H9 (cell line): ENCODE measurements at places on chromosomes 6 and 20.

GRCh38 chr6:121426686-121427085 lies 8.8 kb upstream of the GJA1 start:
- no peak for DNase-seq

GRCh38 chr6:138206862-138207261 lies 11.4 kb downstream of the PBOV1 start:
- no peak for DNase-seq

DNA sequence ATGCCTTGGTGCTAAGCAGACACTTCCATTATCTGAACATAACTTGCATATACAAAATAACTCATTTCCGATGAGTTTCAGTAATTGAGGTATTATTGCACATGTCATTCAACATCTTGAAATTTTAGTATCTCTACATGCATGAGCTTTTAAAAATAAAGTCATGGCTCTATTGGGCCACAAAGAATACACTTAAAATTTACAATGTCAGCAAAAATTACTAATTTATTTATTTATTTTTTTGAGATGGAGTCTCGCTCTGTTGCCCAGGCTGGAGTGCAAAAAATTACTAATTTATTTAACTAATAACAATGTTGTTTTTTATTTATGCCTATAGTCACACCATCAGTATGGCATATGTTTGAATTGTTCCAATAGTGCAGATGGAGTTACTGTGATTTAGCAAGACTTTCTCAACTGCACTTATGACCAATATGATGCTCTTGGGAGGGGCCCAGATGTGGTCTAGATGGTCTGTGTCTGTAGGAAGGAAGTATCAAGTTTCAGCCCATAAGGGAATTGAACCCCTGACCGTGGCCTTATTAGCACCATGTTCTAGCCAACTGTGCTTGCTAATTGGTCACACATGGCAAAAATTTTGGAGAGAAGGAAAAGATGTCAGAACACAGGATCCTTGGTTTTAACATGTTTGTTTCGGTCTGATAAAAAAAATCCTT lies 370.7 kb upstream of the TSHZ2 start:
- DNase-seq: no peak

DNA sequence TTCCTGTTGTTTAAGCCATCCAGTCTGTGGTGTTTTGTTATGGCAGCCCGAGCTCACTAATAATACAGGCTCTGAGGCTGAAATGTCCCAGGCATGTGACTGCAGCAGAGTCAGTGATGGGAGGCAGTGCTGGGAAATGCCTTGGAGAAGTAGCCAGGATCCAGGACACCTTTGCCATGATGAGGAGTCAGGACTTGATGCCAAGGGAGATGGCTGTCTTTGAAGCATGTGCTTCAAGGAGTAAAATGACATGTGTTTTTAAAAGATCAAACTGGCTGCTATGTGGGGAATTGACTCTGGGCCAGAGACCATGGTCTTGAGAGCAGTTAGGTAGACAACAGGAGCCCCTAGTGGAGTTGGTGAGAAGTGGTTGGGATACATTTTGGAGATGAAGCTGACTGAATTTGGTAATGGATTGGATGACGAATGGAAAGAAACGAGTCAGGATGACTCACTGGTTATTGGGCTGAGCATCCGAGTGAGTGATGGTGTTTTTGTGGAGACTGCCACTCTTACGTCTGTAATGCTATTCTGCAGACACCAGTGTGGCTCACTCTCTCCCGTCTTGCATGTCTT lies 322.2 kb downstream of the PLCB1 start:
- peak; percentile 50 for DNase-seq

GRCh38 chr6:149478631-149479314 lies 6.0 kb downstream of the ZC3H12D start:
- DNase-seq: no peak

- DNase-seq: no peak
These were observed 48.6 kb downstream of the TPD52L1 start for GRCh38 chr6:125201961-125202729.

GRCh38 chr6:41656002-41656691 lies 17.9 kb downstream of the MDFI start:
- no peak for DNase-seq

DNA sequence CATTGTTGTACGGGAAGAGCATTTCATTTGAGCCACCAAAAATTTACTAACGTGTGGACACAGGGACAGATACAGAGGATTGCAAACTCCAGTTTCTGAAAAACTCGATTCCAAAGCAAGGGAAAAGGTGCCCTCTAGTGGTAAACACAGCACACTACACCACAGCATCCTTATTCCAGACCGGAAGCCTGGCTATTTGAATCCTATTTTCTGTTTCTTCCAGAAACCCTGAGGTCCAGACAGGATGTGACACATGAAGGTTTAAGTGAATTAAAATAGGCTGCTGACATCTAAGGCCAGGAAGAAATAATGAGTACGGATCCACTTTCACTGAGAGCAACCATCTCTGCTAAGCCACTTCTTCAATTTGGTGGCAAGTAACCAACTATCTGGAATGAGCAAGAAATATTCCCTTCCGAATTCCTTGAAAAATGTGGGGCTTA lies 31.8 kb upstream of the GMPR start:
- DNase-seq: peak; percentile 65

GRCh38 chr6:148629592-148630465 lies 117.0 kb upstream of the UST start:
- DNase-seq: no peak
